DMS53 (cell line): ENCODE measurements at places on chromosomes 6 and 20.

DNA sequence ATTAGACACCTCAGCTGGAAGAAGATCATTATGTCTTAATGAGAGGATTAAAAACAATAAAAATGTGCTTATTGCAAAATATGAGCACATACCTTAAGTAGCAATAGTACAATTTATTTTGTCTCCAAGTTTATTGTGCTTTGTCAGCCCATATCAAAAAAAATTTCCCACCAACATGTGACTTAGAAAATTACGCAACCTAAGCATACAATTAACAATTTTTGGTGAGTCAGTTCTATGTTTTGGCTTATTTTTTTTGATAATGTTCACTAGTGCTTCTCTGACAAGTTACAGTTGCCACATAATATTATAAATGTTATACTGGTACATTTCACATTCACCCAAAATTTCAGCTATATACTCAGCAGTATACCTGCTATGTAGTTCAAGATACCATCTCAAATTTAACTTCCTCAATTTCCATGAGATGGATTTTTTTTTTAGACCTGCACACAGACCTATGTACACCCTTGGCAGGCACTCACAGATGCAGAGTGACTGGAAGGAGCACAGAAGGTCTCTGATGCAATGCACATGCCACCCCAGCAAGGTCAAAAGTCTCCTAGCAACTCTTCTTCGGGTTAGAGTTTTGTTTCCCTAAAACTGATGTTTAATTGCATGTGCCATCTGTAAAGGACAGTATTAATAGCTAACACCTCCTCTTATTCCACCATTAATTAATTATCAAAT lies 112.4 kb downstream of the PRKN start:
- DNase-seq, result no peak

GRCh38 chr6:84779380-84779779 lies 15.0 kb upstream of the TBX18 start:
- peak; percentile 9 for DNase-seq

DNA sequence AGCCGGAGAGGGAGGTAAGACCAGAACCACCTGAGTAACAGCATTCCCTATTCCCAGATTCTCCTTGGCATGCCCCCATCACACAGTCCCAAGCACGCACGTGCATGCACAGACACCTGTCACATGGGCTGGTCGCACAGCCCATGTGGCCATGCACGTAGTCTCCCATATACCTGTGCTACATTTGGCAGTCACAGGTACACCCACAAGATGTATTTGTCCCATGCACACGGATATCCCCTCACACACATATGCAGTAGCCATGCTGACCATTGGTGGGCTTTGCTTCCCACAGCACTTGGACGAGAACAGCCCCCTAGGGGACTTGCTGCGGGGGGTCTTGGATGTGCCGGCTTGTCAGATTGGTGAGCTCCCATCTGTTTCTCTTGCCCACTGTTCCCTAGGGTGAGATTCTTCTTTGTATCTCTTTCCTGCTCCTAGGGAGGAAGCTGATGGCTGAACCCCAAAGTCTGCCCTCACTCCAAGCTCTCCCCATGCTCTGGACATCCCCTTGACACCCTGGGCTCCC lies 31.9 kb downstream of the PLCG1 start:
- no peak for DNase-seq

DNA sequence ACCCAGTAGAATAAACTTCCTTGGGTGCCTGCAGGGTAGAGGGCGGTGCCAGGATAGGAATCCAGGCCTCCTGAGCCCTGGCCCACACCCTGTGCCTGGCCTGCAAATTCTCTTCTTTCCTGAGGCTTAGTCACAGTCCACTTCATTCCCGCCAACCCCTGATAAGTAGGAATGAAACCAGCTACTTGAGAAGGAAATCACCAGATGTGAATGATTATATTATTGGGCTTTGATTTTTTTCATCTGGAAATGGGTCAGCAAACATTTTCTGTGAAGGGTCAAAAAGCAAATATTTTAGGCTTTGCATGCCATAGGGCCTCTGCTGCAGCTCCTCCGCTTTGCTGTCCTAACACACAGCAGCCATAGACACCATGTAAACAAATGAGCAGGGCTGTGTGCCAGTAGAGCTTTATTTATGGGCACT lies 50.2 kb downstream of the STK35 start:
- peak; percentile 19 for DNase-seq

GRCh38 chr6:25266456-25267100 lies 12.6 kb upstream of the CARMIL1 start:
- DNase-seq, result no peak

- DNase-seq, result peak; percentile 74
These were observed 16.1 kb downstream of the BPIFB1 start for GRCh38 chr20:33299111-33299603.

- no peak for DNase-seq
These were observed 53.4 kb upstream of the TBXT start for GRCh38 chr6:166221040-166221439.

DNA sequence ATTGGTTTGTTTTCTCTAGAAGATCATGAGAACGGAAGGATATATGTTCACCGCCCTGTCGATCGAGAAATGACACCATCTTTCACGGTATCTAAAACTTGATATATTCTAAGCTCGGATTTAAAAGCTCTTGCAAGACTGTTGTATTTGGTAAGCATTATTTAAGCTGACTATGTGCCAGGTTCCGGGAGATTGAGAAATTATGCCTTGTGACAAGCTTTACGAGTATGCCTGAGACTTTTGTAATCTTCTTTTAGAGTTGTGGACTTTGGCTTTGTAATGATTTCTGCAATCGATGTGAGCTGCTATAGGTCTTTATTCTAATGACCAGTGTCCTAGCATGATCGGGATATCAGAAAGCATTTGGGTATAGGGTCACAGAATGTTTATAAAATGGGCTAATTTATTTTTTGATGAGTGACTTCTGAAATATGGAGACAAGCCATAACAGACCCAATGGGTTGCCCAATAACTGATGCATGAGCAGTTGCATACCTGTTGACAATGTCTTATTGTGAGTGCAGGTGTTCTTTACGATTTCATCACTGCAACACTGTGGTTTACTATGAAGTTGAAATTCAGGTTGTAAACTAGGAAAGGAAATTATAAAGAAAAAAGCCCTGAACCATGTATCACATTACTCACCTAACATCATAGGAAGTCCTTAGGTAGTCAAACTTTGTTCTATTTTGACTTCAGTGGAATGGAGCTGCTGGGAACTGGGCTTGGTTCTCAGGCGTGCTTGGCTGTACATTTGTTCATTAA lies 14.0 kb downstream of the CDH26 start:
- no peak for DNase-seq

- peak; percentile 90 for DNase-seq
These were observed 45.3 kb upstream of the COL21A1 start for GRCh38 chr6:56292505-56293181.

GRCh38 chr20:33262658-33263065 lies 20.4 kb upstream of the BPIFB1 start:
- peak; percentile 81 for DNase-seq

GRCh38 chr6:8329562-8329961 lies 105.8 kb downstream of the SLC35B3 start:
- DNase-seq, result no peak

GRCh38 chr20:19603376-19603750 lies 154.7 kb upstream of the RIN2 start:
- DNase-seq, result peak; percentile 83

DNA sequence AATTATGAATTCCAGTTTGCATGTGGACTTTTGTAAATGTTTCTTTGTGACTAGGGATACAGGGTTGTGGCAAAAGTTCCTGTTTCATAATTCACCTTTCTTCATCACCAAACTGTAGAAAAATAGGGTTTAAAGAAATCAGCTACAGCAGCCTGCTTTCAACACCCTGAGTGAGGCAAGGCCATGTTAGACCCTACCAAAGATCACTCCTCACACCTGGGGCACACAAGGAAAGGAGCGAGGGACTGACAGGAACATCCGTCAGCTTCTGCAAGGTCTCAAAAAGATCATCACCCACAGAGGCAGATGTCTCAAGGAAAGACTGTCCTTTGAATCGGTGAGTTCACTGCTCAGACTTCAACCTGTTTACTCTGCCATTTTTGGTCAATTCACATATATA lies 10.5 kb upstream of the STX11 start:
- DNase-seq, result no peak

DNA sequence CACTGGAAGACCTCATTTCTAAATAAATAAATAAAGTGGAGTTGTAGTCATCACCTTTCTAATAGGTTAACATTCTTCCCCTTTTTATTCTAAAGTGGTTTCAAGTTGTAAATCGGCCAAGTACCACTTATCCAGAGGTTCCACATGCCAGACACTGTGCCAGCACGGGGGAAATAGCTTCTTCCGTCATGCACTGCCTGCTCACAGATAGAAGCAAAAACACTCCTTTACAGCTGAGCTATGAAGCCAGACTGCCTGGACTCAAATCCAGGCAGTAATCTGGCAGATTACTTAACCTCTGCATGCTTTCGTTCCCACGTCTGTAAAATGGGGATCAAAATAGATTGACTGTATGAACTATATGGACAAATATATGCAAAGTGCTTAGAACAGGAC lies 17.2 kb upstream of the SCML4 start:
- DNase-seq, result no peak

- no peak for DNase-seq
These were observed 96.4 kb downstream of the TBC1D32 start for GRCh38 chr6:121237859-121238258.

- DNase-seq, result peak; percentile 74
These were observed 11.8 kb downstream of the TMEM14B start for GRCh38 chr6:10759312-10759839.
